ENCODE measurements at places on chromosomes 1 and 21.
A peak's percentile ranks its signal among the peaks of the same experiment; 100 is the strongest.

DNA sequence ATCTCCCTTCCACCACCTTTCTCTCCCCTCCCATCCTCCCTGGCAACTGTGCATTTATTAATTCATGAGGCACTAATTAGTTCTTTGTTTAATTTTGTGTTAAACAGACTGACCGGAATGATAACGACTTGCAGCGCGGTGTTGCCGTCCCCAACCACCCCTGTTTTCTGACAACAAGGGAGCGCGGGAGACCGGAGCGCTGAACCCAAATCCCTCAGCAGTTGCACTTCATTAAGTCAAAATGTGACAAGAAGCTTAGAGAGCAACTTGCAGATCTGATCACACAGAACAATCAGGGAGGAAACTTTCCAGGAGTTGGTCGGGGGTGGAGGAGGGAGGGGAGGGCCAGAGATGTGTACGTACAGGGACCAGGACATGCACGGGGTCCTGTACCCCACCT lies 89.2 kb downstream of the CASZ1 start:
- no peak for DNase-seq

GRCh38 chr1:3375245-3375644 lies 79.2 kb upstream of the ARHGEF16 start:
- DNase-seq = no peak

DNA sequence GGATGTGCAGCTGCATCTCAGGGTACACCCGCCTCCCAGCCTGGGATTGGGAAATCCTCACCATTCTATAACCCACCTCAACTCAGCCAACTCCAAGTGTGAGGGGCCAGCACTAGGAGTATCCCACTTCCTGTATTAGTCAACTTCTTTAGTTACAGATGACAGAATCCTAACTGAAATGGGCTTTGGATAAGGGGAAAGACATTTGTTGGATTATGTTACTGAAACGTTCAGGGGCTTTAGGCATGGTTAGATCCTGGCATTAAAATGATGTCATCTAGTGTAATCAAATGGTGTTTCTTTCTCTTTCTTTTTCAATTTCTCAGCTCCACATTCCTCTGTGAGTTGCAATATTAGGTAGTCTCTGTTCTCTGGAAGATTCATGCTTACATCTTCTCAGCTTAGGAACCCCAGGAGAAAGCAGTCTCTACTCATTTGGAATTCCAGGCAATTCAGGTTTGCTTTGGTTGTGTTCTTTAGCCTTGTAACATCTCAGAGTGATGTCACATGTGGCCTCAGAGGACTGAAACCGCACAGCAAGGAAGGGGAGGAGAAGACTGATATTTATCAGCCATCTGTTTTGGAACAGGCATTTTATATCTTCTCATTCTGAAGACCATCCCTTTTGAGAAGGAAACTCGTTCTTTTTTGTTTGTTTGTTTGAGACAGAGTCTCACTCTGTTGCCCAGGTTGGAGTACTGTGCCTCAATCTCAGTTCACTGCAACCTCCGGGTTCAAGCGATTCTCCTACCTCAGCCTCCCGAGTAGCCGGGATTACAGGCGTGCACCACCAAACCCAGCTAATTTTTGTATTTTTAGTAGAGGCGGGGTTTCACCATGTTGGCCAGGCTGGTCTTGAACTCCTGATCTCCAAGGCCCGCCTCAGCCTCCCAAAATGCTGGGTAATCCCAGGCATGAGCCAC lies 18.9 kb upstream of the TMEM54 start:
- peak; percentile 68 for DNase-seq

- no peak for DNase-seq
These were observed 17.8 kb upstream of the RAB29 start for GRCh38 chr1:205792961-205793673.

GRCh38 chr1:241738284-241739078 lies 86.4 kb downstream of the WDR64 start:
- no peak for DNase-seq

GRCh38 chr1:106554294-106554693 lies 502.2 kb upstream of the PRMT6 start:
- DNase-seq = no peak

GRCh38 chr21:39386899-39387298 lies 38.0 kb upstream of the HMGN1 start:
- no peak for DNase-seq

GRCh38 chr1:181608948-181609347 lies 125.6 kb downstream of the CACNA1E start:
- no peak for DNase-seq

- DNase-seq = no peak
These were observed 77.4 kb upstream of the BTG3 start for GRCh38 chr21:17690078-17690494.

DNA sequence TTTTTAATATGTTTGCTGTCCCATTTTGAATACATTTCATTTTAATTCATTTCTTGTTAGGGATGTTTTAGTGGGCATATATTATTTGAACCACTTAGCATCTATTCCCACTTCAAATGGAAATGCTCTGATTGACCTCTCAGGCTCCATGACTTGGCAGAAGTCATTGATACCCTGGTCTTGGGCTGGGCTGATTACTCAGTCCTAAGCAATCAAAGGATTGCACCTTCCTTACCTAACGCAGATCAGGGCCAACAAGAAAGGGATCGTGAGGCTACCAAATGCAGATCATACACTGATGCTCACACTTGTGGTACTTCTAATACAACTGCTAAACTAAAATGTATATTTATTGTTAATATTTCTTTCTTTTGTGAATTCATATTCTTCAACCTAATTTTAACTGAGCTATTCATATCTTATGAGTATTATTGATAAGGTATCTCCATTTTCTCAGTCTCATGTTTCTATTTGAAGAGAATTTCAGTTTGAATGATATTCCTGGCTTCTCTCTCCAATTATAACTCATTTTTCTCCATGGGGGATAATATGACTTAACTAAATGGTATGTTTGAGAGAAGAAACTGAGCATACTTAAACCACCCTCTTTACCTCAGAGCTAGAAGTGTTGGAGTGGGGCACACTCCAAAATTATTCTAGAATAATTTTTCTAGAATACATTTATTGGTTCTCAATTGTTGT lies 615.5 kb upstream of the ADAMTS5 start:
- DNase-seq = no peak

GRCh38 chr1:238677567-238677966 lies 708.8 kb upstream of the CHRM3 start:
- no peak for DNase-seq

DNA sequence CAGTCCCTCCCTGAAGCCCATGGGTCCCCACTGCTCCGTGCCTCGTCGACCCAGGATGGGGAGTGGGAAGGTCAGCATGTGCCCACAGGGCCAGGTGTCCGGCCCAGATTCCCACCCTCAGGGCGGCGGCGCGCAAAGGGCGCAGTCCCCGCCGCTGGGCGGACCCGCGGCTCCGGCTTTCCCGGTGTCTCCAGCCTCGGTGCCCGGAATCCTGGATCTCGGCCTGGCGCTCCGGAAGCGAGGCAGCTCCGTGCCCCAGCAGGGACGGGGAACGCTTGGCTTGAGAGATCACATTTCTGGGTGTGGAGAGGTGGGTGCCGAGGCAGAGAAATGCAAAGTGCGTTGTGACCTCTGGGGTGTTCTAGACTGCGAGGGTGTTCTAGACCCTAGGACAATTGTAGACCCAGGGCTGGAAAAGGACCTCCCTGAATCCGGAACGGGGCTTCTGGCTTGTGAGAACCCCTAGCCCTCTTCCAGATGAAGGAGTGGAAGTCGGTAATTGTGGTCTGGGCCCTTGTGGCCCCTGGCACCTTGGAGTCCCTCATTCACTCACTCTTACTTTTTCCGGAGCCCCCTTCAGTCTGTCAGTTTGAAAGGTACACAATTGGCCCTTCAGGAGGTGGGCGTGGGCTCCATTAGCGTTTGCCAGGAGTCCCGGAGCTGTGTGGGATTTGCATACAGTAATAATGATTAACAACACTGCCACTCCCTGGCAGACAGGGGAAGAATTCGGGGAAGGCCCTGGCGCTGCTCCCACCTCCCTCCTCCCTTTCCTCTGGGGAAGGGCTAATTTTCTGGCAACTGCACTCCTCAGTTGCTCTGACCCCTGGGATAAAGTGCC lies 1.6 kb upstream of the KCND3 start:
- peak; percentile 28 for DNase-seq

GRCh38 chr1:215007880-215008279 lies 74.7 kb upstream of the KCNK2 start:
- DNase-seq = no peak

GRCh38 chr1:68087184-68087583 lies 36.8 kb upstream of the DIRAS3 start:
- no peak for DNase-seq

DNA sequence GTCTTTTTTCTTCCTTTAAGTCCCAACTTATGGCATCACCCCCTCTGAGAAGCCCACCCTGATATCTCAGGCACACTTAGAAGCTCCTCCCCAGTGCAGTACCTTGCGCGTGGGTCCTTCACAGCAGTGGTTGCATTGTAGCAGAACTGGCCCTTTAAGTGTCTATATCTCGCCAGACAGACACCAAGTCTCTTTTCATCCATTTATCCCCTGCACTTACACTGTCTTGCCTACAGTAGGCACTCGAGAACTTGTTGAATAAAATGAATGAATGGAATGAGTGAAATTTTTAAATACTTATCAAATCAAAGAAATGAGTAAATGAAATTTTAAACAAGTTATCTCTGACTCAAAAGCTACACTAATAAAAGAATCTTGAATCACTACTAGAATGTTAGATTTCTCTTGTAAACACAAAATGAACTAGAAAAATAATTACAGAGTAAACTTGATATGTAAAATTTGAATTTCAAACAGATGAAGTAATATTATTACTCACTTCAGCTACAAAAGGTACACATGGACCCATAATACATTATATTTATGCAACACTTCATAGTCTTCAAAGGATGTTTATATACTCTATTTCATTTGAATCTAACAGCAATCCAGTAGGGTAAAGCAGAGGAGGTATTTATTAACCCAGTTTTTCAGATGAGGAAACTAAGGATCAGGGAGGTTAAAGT lies 54.7 kb upstream of the MAN1A2 start:
- peak; percentile 12 for DNase-seq

- no peak for DNase-seq
These were observed 144.9 kb upstream of the HP1BP3 start for GRCh38 chr1:20931930-20932436.

GRCh38 chr1:46034601-46035516 lies 97.6 kb downstream of the PIK3R3 start:
- DNase-seq = no peak

DNA sequence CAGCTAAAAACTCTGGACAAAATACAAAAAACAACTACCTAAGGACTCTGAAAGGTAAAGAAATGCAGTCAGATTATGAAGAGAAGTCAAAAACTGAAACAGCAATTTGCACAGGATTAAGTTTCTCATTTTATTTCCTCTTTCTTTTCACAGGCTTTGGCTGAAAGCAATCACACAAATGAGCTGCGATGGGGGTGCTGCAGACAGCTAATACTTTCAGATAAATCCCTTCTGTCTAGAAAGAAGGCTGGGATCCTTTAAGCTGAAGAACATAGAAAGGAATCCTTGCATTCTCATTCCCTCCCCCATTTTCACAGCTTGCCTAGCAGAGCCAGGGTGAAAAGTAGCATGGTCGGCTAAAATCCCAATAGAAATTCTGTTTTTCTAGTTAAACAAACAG lies 32.0 kb upstream of the PRDX6 start:
- no peak for DNase-seq

GRCh38 chr1:53508991-53509666 lies 49.9 kb downstream of the DMRTB1 start:
- peak; percentile 87 for DNase-seq

GRCh38 chr1:198978523-198978922 lies 339.7 kb downstream of the PTPRC start:
- no peak for DNase-seq

DNA sequence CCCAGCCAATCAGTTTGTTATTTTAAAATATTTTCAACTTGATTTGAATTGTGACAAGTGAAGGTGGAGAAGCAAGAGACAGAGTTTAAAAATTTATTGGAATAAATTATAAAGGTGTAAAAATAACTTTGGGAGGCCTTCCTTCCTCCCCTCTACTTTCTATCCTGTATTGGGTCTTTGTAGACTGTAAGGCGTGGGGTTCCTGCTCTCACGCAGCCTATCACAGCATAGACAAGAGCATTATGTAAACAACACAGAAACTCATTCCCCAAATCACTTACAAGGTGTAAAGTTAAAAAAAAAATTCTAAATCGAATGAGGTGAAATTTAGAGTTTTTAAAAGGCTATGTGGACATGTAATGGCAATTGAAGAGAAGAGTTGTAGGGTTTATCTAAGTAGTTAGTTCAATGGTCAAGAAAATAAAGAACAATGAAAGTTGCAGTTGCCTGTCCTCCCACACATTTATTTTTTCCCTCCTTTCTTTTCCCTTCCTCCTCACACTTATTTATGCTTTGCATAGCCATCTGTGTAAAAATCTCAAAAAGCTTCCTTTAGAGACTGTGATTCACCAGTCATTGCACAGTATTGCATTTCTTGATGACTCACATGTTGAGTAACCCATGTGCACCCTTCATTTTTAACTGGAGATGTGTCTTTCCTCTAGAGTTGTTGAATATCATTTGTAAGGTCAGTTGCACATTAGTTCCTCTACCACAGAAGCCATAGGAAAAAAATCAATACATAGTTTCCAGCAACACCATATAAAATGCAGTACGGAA lies 242.2 kb downstream of the PTPRC start:
- DNase-seq = peak; percentile 65

GRCh38 chr1:62070384-62071011 lies 124.2 kb upstream of the L1TD1 start:
- peak; percentile 12 for DNase-seq

- DNase-seq = peak; percentile 55
These were observed 36.1 kb downstream of the L1TD1 start for GRCh38 chr1:62230718-62231117.

- DNase-seq = no peak
These were observed 27.7 kb downstream of the DSCAM start for GRCh38 chr21:40819071-40819900.

- DNase-seq = no peak
These were observed 1.1 kb downstream of the HLX start for GRCh38 chr1:220880362-220880670.

DNA sequence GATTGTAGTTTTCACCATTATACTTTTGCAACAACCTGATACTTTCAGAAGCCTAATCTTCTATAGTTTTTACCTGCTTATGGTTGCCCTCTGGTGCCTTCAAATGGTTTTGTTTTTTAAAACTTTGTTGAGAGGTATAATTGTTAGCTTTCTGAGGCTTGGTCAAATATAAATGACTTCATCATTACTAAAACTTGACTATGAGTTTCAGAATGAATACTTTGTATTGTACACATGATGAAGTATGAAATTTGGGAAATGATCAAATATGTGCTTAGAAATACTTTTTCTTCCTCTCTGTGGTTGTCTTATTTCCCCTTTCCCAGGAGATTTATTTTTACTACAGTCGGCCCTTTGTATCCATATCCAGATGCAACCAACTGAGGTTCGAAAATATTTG lies 151.8 kb upstream of the B3GALT2 start:
- peak; percentile 41 for DNase-seq

GRCh38 chr1:202952818-202953217 lies 5.3 kb downstream of the ADIPOR1 start:
- DNase-seq = no peak

- no peak for DNase-seq
These were observed 96.7 kb downstream of the ABCA4 start for GRCh38 chr1:94024104-94024792.
